Osteocyte (in vitro differentiated cells): ENCODE measurements at places on chromosomes 11 and 22. TPM values are rescaled to one million over a fixed set of nuclear protein-coding genes. Genes with fewer than 3 reads are reported as not detected.
A peak's percentile ranks its signal among the peaks of the same experiment; 100 is the strongest.

DNA sequence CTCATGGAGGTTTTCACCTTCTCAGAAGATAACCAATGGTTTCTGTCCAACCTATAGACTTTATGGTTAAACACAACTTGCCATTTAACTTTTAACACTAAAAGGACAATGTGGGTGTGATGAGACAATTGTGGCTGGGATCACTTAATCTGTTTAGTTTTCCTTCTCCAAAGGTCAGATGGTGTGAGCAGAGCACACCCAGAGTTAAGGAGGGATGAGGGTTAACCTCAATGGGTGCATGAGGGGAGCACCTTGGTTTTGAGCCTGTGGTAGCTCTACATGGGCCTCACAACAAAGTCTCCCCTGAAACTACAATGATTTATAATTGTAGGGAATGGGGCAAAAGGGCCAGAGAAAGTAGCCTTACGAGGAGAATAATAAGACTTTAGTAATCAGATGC, 28.9 kb upstream of the CHRM4 start:
- no peak overlapping the region for H3K4me3 ChIP-seq
- no peaks in the 10 kb centered on the region for H3K27me3 ChIP-seq
- peaks cover 27% of the 10 kb centered on the region for H3K36me3 ChIP-seq
- no peak overlapping the region for H3K27ac ChIP-seq
- H3K4me1 ChIP-seq = no peaks in the 10 kb centered on the region

GRCh38 chr11:21723678-21724077, 469.2 kb upstream of the ANO5 start:
- H3K4me3 ChIP-seq = no peak overlapping the region
- H3K36me3 ChIP-seq = no peaks in the 10 kb centered on the region
- H3K27ac ChIP-seq = no peak overlapping the region
- DNase-seq = no peak

DNA sequence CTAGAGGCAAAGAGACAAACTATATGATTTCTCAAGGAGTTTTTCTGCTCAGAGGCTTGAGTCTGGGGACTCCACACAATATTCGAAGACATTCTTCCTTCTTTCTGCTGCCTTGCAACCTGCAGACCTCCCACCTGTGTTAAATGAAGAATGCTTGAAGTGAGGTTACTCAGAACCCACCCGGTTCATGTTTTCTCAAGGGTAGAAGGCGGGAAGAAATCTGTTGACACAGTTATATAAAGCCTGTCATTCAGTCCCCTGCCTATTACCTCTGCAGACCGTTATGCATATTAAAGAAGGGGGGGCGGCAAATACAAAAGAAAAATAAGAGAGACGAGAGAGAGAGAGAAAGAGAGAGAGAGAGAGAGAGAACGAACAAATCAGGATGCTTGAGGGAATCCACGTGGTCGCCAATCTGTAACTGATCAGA, 2.2 kb upstream of the KMT2A start:
- peak overlapping the region; percentile 33 for H3K27ac ChIP-seq
- H3K4me1 ChIP-seq = peaks cover 33% of the 10 kb centered on the region
- DNase-seq = no peak
- no peaks in the 10 kb centered on the region for H3K36me3 ChIP-seq
- peak overlapping the region; percentile 89 for H3K4me3 ChIP-seq
- no peaks in the 10 kb centered on the region for H3K27me3 ChIP-seq

DNA sequence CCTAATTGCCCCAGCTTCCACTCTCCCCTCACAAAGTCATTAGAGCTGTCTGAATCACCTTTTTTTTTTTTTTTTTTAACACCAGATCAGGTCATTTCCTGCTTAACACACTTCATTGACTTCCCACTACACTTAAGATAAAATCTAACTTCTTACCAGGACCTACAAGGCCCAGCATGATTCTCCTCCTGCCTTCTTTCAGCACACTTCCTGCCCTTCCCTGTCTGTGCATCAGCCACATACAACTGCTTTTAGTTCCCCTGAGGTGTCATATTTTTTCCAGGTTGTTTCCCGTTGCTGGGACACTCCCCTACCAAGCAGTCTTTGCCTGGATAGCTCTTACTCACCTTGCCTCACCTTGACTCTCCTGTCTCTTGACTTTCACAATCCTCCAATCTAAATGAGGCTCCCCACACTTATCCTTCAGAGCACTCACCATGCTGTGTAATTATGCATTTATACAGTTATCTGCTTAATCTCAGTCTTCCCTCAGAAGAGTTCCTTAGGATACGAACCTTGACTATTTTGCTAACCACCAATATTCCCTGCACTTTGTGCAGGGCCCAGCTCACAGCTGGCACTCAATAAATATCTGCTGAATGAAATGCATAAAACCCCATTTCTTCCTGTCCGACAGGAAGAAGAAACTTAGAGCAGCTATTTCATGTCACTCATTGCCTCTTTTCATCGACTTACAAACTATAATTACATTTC, 96.6 kb upstream of the AKIP1 start:
- no peak overlapping the region for H3K4me3 ChIP-seq
- no peak for DNase-seq
- H3K4me1 ChIP-seq = peaks cover 16% of the 10 kb centered on the region
- H3K36me3 ChIP-seq = peaks cover 7% of the 10 kb centered on the region

DNA sequence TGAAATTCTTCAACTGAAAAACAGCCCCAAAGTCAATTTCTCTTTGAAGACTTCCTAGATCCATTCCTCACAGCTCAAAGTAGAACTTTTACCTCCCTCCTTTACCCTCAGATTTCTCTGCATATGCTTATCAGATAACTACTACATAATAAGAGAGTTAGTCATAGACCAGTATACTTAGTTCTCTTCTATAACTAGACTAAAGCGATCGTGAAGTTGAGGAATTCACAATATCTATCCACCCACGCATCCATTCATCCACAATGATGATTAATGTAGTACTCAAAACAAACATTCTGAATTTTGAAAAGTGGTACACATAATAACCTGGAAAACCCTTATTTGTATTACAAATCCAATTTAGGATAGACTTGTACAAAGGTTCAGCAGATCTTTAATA, 800.9 kb upstream of the TENM4 start:
- no peaks in the 10 kb centered on the region for H3K27me3 ChIP-seq
- no peak overlapping the region for H3K4me3 ChIP-seq
- H3K36me3 ChIP-seq = no peaks in the 10 kb centered on the region
- no peaks in the 10 kb centered on the region for H3K4me1 ChIP-seq
- no peak for DNase-seq

DNA sequence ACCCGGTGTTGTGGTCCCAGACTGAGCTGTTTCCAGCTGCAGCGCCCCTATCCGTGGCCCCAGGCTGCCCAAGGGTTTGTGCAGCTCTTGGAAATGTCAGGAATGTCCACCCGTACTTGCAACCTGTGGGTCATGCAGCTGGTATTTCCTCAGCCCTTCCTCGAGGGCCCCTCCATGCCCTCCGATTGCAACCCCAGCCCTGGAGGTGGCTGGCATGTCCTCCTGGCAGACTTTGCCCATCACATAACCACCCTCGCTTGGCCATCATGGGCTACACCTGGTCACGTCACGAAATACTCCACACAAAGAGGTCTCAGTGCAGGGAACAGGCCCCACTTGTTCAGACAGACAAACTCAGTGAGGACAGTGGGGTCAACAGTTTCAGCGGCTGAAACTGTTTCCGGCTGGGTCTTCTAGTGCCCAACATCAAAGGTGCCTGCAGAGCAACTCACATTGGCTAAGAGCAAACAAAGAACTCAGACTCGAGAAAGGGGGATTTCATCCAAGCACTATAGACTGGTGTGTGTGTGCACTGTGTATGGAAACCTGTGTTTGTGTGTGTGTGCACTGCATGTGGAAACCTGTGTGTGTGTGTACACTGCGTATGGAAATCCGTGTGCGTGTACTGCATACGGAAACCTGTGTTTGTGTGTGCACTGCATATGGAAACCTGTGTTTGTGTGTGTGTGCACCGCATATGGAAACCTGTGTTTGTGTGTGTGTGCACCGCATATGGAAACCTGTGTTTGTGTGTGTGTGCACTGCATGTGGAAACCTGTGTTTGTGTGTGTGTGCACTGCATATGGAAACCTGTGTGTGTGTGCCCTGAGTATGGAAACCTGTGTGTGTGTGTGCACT, 72.8 kb upstream of the CCND1 start:
- H3K27ac ChIP-seq = no peak overlapping the region
- no peaks in the 10 kb centered on the region for H3K27me3 ChIP-seq
- DNase-seq = no peak
- peaks cover 6% of the 10 kb centered on the region for H3K4me1 ChIP-seq
- H3K4me3 ChIP-seq = no peak overlapping the region

DNA sequence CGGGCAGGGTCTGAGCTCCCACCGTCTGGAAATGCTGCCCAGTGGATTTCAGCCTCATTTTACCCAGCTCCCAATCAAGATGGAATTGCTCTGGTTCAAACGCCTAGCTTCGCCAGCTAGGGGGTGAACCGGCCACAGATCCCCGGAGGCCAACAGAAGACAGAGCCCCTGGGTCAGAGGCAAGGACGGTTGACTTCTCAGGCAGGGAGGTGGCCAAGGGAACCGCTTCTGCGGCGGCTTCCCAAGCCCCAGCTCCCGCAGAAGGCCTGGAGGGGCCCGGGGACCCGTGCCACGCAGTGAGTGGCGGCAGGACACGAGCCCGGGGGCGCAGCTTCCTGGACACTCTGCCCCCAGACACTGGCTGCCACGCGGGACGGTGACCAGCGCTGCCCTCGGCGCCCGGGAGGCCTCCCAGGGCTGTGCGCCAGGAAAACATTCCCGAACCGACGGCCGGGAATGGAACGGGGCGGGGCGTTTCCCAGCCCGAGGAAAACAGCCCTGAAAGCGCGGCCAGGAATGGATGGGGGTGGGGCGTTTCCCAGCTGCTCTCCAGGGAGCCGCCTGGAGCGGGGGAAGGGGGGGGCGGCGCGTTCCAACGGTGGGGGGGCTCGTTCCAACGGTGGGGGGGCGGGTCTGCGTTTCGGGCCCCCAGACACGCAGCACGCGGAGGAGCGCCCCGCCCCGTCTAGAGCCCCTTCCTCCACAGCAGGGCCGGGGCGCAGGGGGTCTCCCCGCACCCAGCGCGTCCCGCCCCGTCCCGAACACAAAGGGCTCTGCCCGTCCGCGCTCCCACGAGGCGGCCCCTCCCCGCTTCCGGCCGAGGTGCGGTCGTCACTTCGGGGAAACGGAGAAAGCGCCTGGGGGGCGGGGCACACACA, 13.5 kb upstream of the B4GALNT4 start:
- peak; percentile 98 for DNase-seq
- peak overlapping the region; percentile 18 for H3K4me3 ChIP-seq
- peak overlapping the region; percentile 96 for H3K27ac ChIP-seq
- no peaks in the 10 kb centered on the region for H3K36me3 ChIP-seq
- H3K27me3 ChIP-seq = no peaks in the 10 kb centered on the region
- H3K4me1 ChIP-seq = peaks cover 33% of the 10 kb centered on the region

DNA sequence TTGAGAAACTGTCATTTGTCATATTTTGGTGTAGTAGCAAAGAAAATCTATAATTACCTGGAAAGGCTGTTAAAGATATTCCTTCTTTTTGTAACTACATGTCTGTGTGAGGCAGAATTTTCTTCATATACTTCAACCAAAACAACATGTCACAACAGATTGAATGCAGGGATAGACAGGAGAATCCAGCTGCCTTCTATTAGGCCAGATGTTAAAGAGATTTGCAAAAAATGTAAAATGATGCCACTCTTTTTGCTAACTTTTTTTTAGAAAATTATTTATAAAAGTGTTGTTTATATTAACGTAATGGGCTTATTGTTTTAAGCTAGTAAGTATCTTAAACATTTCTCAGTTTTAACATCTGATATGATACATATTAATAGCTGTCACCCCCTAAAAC, 12.7 kb downstream of the DGKZ start:
- DNase-seq = no peak
- no peak overlapping the region for H3K4me3 ChIP-seq
- peaks cover 7% of the 10 kb centered on the region for H3K36me3 ChIP-seq
- H3K27ac ChIP-seq = peak overlapping the region; percentile 97
- peaks cover 39% of the 10 kb centered on the region for H3K4me1 ChIP-seq

- no peak overlapping the region for H3K4me3 ChIP-seq
- peaks cover 59% of the 10 kb centered on the region for H3K4me1 ChIP-seq
- H3K27ac ChIP-seq = peak overlapping the region; percentile 92
- peak; percentile 92 for DNase-seq
- H3K36me3 ChIP-seq = peaks cover 13% of the 10 kb centered on the region
- no peaks in the 10 kb centered on the region for H3K27me3 ChIP-seq
Observed at GRCh38 chr22:38218661-38219622, 17.1 kb downstream of the MAFF start.

DNA sequence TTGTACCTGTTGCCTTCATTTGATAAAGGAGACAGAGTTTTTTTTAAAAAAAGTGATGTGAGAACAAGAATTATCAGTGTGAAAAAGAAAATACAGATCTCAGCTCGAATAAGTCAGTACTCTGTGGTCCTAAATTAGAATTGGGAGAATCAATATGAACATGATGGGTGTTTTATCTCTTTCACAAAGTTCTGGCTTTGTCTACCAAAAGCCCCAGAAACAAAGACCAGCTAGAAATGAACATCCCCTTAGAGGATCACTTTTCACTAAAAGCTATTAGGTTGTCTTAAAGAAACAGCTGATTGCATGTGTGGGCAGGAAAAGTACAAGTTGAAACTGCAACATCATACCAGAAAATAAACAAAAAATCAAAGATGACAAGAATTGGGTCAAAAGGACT, 8.4 kb upstream of the ST14 start:
- H3K27me3 ChIP-seq = no peaks in the 10 kb centered on the region
- H3K4me1 ChIP-seq = no peaks in the 10 kb centered on the region
- H3K27ac ChIP-seq = no peak overlapping the region
- no peak for DNase-seq

- DNase-seq = no peak
- H3K4me1 ChIP-seq = no peaks in the 10 kb centered on the region
- no peak within 1 kb of the TSS for H3K27ac ChIP-seq
- no peak within 1 kb of the TSS for H3K4me3 ChIP-seq
Observed at GRCh38 chr11:56234155-56234554, at the start of gene OR5T2. Gene OR5T2 (minus strand): TSS chr11:56234255. CDS start chr11:56233062, 1,193 bp downstream.

DNA sequence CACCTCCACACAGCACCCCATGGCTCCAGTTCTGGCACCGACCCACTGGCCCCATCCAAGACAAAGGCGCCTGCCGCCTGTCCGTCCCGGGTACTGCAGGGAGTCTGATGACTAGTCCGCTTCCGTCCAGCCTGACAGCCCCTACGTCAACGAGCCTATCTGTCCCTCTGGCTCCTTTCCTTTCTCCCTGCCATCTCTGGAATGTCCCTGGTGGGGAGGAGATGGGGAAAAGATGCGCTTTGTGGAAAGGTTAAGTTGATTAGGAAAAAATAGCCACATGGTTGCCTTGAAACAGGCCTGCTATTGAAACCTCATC, 10.4 kb downstream of the PDGFB start:
- peaks cover 51% of the 10 kb centered on the region for H3K4me1 ChIP-seq
- H3K27me3 ChIP-seq = no peaks in the 10 kb centered on the region

The SLC22A25 gene
- not detected in 2 replicates for total RNA-seq

The SLC6A5 gene
- total RNA-seq = not detected in 2 replicates

The UBQLNL gene
- total RNA-seq = 0.32 and 0.39 TPM in 2 replicates

The CYTH4 gene
- total RNA-seq = not detected in 2 replicates

The KRTAP5-1 gene
- total RNA-seq = not detected in 2 replicates

The EIF4G2 gene
- 966 and 977 TPM in 2 replicates for total RNA-seq

The OR51B2 gene
- total RNA-seq = not detected in 2 replicates

The SCN3B gene
- not detected in 2 replicates for total RNA-seq

The OPCML gene
- 0.11 TPM in 1 of 2 replicates, not detected in the other for total RNA-seq

The CXCR5 gene
- not detected in 2 replicates for total RNA-seq

The LRRC74B gene
- not detected in 2 replicates for total RNA-seq

The FOSL1 gene
- 37.2 and 38.0 TPM in 2 replicates for total RNA-seq
